ENCODE measurements at places on chromosomes 1 and 21.
A peak's percentile ranks its signal among the peaks of the same experiment; 100 is the strongest.

DNA sequence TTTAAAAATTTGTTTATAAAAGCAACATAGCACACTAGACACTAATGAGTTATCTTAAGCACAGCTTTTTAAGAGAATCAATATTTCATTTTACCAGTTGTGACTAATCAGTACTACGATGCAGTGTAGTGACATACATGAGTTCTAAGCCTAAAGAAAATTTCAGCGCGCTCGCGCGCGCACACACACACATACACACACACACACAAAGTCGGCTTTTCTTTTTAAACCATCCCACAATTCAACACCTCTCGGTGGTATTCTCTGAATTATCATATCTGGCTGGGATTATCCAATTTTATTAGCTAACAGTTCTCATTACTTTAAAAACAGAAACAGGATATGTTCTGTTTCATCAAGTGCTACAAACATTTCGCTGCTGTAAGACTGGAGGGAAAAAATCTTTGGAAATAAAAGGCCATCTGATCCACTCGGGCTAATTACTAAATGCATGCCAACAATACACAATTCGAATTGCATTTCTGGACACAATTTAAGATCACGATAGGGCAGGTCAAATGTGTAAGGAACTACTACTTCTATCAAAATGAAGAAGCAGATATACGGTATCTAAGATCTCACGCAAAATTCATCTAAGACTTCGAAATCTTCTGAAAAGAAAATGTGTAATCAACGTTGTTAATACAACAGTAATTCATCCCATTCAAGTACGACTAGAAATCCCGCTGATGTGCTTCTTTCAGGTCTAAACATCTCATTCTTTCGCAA lies 1.2 kb downstream of the TUT4 start:
- DNase-seq: peak; percentile 21

DNA sequence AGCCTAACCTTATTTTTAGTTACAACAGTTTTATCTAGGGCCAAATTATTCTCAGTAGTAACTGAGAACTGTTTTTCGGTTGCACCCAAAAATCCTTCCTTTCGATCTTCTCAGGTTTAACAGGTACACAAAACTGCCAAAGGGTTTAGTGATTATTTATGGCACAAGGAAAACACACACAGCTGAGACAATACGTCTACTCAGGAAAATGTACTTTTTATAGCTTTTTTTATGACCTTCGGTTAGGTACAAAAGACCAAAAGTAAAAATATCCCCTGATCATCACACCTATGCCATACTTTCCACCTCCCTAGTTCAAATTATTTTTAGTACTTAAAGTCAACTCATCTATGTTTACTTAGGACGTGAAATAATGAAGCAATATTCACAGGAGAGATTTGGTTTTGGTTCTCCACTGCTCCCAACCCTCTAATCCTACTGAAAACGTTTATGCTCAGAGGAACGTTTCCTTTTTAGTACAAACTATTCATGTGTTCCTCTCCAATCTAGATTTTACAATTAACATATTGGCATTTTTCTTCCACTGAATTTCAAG lies 48.7 kb downstream of the TTLL7 start:
- DNase-seq: no peak

- DNase-seq: no peak
Observed at GRCh38 chr1:77925956-77926355, 37.5 kb downstream of the NEXN start.

DNA sequence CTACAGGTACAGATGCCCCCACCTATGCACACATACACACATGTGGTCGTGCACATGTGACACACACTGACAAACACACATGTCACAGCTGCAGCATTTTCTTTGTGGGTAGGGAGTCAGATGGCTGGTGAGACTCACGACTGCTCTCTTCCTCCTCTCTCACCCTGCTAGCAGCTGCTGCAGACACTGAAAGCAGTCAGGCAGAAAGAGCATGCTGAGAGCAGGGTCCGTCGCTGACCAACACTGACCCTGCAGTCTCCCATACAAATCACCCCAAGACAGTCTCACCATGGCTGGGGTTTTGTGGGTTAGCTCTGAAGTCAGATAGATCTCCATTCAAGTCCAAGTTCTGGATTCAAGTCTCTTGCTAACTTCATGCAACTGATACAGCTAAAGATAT lies 188.3 kb downstream of the ASTN1 start:
- no peak for DNase-seq

All from T-helper 1 cell (primary cell).